ENCODE measurements at places on chromosomes 12 and 14. TPM values are rescaled to one million over a fixed set of nuclear protein-coding genes. Genes with fewer than 3 reads are reported as not detected.

Gene NOVA1
- total RNA-seq = 11.7 TPM

Gene FOXG1
- not detected for total RNA-seq

DNA sequence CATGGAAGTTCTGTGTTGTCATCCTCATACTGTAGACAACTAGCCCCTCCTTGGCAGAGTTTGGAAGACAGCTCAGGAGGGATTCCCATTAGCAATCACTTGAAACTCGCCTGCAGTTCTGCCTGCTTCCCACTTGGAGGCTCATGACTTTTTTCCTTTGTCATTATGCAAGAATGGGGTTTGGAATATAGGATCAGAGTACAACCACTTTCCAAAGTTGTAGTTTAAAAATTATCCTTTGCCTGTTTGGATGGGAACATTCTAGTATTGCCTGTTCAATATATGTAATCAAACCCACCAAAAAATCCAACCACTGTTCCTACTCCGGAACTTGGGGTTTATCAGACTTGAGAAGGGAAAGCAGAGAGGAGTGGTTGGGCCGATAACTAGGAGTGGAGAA is 2.1 kb upstream of the GPD1 start:
- no peak for DNase-seq

Gene KCNK13
- total RNA-seq = 1.3 TPM

Gene SERPINA6
- not detected for total RNA-seq
